ENCODE measurements at places on chromosomes 7 and 10. TPM values are rescaled to one million over a fixed set of nuclear protein-coding genes. Genes with fewer than 3 reads are reported as not detected.

DNA sequence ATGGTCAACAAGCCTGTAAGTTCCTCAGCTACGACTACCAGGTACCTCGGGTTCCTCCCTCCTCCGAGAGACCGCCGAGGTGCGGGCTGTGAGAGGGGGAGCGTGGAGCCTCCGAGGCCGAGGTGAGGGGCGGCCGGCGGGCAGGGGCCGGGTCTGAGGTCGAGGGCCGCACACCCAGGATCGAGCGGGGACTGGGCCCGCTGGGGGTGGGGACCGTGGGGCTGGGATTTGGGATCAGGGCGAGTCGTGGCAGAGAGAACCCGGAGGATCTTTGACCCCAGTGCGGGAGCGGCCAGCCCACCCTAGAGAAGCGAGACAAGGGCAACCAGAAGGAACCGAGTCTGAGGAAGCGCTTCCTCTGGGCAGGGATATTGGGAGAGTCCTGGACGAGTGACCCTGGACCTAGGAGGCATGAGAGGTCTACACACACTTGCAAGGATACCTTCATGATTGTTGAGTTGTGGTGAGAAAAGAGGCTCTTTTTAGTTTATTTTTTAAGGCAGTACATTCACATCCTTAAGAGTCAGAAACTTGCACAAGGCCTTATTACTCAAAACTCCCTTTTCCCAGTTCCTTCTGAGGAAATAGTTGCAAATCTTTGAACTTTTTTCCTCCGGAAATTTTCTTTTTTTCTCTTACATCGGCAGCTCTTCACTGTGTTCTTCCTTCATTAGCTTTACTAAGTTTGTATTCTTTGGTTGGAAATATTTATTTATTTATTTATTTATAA lies 395 bp downstream of the ZNF487 start:
- no peak for DNase-seq

TUBB8 gene
- not detected for total RNA-seq

DNA sequence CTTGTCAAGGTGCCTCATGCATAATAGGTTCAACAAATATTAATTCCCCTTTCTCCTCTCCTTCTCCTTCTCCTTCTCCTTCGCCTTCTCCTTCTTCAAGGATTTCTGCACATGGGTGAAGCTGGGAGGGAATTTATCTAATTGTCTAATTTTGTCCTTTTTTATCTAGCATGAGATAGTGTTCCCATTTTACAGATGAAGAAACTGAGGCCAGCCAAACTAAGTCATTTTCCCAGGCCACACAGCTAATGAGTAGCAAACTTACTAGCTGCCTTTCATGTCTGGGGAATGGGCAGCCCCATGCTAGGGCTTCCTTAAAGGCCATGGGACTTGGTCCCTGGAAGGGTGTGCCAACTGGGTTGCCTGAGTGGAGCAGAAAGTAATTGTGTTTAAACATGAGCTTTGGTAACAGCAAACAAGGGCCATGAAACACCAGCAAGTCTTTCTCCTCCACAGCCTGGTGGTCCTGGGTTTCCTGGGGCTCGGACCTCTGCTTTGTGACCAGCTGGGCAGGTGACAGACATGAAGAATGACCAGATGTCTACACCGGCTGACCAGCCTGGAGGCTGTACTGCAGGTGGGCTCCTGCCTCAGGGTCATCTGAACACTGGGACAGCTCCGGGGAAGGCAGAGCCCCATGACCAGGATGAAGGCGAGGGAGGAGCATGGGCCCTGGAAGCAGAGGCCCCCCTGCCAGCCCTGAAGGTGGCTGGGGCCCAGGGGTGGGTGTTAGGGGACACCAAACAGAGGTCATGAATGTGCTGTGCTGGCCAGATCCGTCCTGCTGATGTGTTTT lies 138.0 kb downstream of the PTPN20 start:
- DNase-seq = no peak

GRCh38 chr7:22083704-22084240 lies 138.1 kb upstream of the CDCA7L start:
- DNase-seq = no peak

TAS2R40 gene
- not detected for total RNA-seq

DNA sequence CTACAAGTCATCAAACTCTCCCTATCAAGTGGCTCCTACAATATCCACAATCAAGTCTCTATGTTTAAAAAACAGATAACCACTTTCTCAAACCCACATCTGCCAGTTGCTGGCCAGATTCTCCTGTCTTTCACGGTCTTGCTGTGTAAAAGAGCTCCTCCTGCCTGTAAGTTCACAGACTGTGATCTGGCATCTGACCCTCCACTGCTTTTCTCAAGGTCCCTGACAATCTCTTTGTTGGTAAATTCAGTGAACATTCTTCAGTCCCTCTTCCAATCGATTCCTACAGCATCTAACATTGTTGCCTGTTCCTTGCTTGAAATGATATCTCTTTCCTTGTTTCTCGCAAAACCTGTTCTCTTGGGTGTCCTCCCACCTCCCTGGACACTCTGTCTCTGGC lies 18.5 kb upstream of the LMOD2 start:
- no peak for DNase-seq

OR2A5 gene
- total RNA-seq = not detected

CDK6 gene
- 49.2 TPM for total RNA-seq

DNA sequence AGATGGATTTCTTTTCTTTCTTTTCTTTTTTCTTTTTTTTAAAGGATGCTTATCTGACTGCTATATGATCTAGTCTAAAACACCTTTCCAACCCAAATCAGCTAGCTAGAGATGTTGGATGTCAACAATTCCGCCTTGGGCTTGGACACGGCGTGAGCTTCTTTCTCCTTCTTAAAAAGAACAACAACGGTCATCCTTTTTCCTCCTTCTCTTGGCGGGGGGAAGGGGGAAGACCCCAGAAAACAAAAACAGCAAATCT lies 1.0 kb downstream of the BEND7 start:
- DNase-seq = no peak

- DNase-seq = no peak
Measured at GRCh38 chr10:49056356-49056755, 59.0 kb downstream of the VSTM4 start.

DNA sequence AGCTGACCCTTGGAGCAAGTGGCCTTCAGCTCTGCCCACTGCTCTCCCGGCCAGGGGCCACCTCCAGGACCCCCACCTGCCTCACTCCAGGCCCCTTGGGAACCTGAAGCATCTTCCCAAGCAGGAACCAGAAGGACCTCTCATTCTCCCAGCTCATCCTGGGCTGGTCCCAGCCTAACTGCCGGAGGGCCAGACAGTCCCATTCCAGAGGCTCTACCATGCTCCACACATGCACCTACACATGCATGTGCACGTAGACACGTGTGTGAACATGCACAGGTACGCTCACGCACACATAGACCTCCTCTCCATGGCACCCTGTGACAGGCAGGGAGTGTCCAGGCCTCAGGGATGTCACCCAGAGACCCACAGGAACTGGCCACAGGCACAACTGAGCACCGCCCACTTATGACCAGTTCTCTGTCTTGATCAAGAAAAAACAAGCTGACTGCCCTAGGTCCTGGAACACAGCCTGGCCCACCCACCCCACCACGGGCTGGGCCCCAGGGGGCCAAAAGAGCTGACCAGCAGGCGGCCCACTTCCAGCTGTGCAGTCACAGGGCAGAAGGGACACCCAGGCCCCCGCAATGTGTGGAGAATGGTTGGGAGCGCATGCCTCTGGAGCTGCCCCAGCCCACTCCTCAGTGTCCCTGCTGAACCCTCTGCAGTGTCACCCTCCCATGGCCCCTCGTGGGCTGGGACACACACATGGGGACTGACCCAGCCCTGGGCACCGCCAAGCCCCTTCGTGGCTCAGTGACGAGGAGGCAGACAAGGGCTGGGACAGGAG lies 43.4 kb downstream of the CAMK2B start:
- no peak for DNase-seq

TSPAN33 gene
- 11.2 TPM for total RNA-seq

CPN1 gene
- total RNA-seq = not detected

GRCh38 chr7:74293577-74293908 lies 4.3 kb downstream of the CLIP2 start:
- DNase-seq = no peak

GARIN1A gene
- total RNA-seq = not detected

DNA sequence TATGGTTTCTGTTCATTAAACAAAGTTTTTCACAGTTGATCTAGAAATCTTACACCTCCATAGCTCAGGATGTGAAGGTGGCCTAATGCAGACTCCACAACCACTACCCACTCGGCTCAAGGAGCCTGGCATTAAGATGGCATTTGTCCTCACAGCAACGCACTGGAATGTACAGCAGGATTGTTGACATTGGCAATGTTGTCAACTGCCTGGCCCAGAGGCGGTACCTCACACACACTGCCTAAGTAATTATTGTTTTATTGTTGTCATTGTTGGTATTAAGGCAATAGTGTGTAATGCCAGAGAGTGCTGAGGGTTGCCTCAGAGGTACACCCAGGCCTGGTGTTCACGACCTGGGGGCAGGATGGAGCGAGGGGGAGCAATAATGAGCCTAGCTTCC lies 38.3 kb downstream of the LRRC18 start:
- no peak for DNase-seq

DNA sequence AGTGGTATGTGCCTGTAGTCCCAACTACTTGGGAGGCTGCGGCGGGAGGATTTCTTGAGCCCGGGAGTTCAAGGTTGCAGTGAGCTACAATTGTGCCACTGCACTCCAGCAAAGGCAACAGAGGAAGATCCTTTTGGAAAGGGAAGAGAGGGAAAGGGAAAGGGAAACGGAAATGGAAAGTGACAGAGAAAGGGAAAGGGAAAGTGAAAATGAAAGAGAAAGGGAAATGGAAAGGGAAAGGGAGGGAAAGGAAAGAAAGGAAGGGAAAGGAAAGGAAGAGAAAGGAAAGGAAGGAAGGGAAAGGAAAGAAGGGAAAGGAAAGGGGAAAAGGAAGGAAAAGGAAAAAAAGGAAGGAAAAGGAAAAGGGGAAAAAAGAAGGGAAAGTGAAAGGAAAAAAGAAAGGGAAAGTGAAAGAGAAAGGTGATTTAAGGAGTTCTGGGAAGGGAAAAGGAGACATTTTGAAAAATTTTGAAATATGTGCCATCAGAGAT lies 2.3 kb upstream of the ZC3HAV1 start:
- DNase-seq = no peak

NOD1 gene
- total RNA-seq = 10.2 TPM

DNA sequence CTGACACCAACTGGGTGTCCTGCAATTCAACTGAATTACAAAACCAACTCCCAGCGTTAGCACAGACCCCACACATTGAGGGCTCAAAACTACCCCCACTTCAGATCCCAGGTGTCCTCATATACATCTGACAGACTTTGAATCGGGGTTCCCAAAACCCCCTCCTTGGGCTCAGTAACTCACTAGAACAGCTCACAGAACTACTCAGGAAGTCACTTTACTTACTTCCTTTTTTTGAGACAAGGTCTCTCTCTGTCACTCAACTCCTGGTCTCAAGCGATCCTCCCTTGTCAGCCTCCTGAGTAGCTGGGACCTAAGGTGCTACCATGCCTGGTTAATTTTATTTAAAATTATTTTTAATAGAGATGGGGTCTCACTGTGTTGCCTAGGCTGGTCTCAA lies 456.0 kb downstream of the SDK1 start:
- no peak for DNase-seq

DNA sequence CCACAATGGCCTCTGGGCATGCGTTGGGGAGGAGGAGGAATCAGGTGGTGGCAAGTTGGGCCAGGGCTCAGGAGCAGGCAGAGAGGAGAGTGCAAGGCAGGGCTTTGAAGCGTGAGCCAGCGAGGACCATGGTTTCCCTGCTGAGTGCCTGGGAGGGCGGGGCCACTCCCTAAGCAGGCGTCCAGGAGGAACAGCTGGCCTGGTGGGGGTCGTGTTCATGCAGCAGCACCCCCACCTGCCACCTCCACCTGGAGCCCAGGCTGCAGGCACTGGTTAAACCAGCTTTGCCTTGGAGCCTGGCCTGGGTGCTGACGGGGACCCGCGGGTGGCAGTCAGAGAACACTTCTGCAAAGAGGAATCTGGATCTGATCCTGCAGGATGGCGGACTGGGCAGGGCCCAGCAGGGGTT lies 24.2 kb upstream of the AQP1 start:
- no peak for DNase-seq

- DNase-seq = no peak
Measured at GRCh38 chr10:71280825-71281224, 38.2 kb upstream of the SLC29A3 start.

DNA sequence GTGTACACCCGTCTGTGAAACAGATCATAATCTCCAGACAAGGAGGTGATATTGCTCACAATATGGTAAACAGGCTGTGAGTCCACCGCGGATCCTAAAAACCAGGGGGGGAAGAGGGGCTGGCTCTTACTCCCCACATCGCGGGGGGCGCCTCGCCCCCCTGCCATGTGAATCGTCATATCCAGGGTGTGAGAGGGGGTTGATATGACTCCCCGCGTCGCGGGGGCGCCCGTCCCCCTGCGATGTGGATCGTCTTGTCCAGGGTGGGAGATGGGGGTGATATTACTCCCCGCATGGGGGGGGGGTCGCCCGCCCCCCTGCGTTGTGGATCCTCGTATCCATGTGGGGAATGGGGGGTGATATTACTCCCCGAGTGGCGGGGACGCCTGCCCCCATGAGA lies 30.9 kb downstream of the OCM2 start:
- no peak for DNase-seq

GRCh38 chr10:86288695-86289576 lies 77.7 kb downstream of the GRID1 start:
- no peak for DNase-seq
